Body of pancreas (tissue), 4 donors: ENCODE measurements at places on chromosomes 11 and 22.

DNA sequence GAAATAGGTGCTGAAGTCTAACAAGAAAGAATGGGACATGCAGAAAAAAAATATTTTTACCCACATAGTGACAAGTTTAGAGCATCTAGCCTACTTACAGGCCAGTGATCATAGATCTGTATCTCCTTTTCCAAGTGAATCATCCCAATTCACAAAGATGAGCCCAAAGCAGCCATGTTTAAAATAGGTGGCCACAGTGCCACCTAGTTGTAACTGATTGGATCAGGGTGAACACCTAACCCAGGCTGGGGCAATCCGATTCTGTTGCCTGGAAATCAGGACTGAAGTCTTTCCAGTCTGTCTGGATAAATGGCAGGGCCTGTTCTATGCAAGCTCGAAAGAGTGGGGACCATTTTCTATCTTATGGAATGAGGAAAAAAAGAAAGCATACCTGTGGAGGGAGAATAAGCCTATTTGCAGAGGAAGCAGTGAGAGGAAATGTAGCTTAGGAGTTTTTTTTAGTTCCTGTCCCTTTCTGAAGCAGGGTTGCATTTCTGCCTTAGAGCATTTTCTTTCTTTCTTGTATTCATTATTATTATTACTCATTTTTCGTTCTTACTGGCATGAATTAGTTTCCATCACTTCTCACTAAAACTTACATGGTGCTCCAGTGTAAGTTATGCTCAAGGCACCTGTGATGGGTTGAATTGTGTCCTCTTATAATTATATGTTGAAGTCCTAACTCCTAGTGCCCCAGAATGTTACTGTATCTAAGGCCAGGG lies 113.2 kb upstream of the RAG2 start:
- H3K36me3 ChIP-seq: no peaks in the 10 kb centered on the region
- no peak overlapping the region for H3K4me3 ChIP-seq

DNA sequence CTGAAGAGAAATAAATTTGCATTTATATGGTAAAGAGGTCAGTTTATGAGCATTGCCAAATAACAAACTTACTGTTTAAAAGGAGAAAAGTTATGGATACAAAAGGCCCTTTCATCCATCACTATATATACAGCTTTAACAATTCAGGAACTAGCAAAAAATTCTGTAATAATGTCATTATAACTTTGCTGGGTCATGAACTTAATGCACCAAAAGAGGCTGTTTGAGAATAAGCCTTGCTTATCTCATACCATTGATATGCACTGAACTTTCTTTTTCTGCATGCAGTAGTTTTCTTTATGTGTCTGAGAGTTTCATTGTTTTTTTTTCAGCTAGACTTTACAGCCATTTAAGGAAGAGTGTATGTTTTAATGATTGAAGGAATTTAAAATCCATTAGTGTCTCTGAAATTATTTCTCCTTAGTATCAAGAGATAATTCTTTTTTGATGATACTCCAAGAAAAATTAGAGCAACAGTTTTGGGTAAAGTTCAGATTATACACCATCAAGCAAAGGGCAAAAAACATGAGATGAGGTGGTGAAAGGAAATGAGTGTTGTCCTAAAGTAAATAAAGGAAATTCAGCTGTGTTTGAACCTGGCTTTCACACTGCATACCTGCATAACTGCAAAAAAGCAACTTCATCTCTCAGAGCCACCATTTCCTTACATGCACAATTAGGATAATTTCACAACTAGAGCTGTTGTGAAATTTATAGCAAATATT lies 188.2 kb upstream of the ANO3 start:
- H3K4me1 ChIP-seq: peaks cover 7% of the 10 kb centered on the region
- H3K4me3 ChIP-seq: no peak overlapping the region
- DNase-seq: no peak

DNA sequence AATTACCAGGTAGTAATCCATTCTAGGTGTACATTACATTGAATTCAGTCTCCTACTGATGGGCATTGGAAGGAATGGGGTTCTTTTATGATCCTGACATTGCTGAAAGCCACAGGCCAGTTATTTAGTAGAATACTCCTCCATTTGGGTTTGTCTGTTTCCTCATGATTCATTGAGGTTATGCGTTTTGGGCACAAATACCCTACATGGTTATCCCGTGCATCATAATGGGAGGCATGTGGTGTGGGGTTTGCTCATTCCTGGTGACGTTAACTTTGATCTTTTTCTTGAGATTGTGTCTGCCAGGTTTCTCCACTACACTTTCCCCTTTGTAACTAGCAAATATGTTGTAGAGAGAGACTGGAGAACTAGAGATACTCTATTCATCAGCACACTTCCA lies 5.5 kb downstream of the FOLR3 start:
- H3K4me3 ChIP-seq: no peak overlapping the region
- peaks cover 3% of the 10 kb centered on the region for H3K4me1 ChIP-seq
- no peak overlapping the region for H3K27ac ChIP-seq
- H3K36me3 ChIP-seq: no peaks in the 10 kb centered on the region
- no peak for DNase-seq

DNA sequence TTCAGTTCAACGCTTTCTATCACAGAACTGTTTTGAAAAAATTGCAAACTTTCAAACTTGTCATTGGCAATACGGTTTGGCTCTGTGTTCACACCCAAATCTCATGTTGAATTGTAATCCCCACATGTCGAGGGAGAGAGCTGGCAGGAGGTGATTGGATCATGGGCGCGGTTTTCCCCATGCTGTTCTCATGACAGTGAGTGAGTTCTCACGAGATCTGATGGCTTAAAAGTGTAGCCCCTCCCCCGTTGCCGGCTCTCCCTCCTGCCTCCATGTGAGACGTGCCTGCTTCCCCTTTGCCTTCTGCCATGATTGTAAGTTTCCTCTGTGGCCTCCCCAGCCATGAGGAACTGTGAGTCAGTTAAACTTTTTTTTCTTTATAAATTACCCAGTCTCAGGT lies 1144.0 kb downstream of the BRD1 start:
- H3K27me3 ChIP-seq: no peaks in the 10 kb centered on the region
- H3K4me3 ChIP-seq: no peak overlapping the region
- no peak for DNase-seq
- H3K27ac ChIP-seq: no peak overlapping the region
- no peaks in the 10 kb centered on the region for H3K4me1 ChIP-seq

DNA sequence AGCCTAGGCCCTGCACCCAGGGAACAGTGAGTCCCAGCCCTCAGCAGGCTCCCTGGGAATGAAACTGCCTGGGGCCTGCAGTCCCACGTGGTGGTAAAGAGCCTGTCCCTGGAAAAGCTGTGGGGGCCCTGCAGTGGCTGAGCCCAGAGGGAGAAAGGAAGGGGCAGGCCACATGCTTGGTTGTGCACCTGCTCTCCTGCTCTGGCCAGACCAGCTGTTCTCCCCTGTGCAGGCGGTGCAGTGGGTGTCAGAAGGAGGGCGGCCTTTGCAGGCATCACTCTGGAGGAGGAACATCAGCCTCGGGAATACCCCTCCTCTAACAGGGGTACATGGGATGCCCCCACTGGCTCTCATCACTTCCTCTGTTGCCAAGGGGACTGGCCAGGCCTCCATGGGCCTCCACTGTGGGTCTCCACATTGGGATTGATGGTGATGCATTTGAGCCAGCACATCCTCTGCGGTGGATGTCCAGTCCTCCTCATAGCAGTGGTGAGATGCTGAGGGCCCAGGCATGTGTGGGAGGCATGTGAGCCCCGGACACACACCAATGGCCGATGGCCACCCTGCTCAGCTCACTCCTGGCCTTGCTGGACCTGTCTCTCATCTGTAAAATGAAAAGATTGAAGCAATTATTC lies 690.4 kb downstream of the BRD1 start:
- H3K36me3 ChIP-seq: no peaks in the 10 kb centered on the region
- H3K27me3 ChIP-seq: no peaks in the 10 kb centered on the region
- H3K27ac ChIP-seq: no peak overlapping the region
- no peaks in the 10 kb centered on the region for H3K4me1 ChIP-seq
- DNase-seq: no peak

- DNase-seq: peak; percentile 42
- H3K4me3 ChIP-seq: no peak overlapping the region
- no peaks in the 10 kb centered on the region for H3K4me1 ChIP-seq
Measured at GRCh38 chr11:66012946-66013761, 1.3 kb downstream of the CST6 start.

DNA sequence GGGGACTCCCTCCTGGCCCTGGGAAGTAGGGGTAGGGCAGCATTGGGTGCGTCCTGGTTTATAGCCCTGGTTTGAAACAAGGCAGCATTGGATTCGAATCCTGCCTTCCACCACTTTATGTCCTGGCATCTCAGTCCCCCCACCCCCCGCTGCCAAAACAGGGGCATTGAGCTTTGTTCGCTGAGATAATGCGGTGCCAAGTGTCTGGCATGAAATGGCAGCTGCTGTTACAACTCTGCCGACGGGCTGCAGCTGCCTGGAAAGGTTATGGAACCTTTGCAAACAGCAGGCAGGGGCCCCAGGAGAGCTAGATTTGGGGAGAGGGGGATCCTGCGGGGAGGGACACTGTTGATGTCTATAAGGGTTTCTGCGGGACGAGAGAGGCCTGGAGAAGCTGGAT lies 1.9 kb downstream of the TST start:
- H3K27ac ChIP-seq: peak overlapping the region; percentile 93
- peaks cover 64% of the 10 kb centered on the region for H3K4me1 ChIP-seq
- no peaks in the 10 kb centered on the region for H3K36me3 ChIP-seq
- no peak overlapping the region for H3K4me3 ChIP-seq
- H3K27me3 ChIP-seq: no peaks in the 10 kb centered on the region

GRCh38 chr11:83401506-83402225 lies 115.5 kb upstream of the CCDC90B start:
- no peak for DNase-seq
- no peak overlapping the region for H3K4me3 ChIP-seq
- H3K27me3 ChIP-seq: no peaks in the 10 kb centered on the region
- no peaks in the 10 kb centered on the region for H3K4me1 ChIP-seq
- no peak overlapping the region for H3K27ac ChIP-seq

DNA sequence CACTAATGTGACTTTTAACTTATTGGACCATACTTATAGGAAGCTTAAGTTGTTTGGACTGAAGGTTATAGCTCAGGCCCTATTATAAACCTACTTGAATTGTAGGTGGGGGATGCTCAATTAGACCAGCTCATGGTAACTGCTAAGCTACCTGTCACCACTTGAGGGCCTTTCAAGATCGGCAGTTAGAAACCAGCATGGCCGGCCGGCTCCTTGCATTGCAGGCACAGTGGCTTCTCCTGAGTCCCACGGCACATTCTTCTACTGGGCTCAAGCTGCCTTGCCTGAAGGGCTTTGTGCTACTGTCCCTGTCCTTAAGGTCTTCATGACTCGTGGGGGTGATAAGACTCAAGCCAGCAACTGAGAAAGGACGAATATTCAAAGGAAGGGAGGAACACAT lies 70.8 kb downstream of the TBC1D22A start:
- peak; percentile 74 for DNase-seq
- no peaks in the 10 kb centered on the region for H3K36me3 ChIP-seq
- H3K4me3 ChIP-seq: no peak overlapping the region
- H3K27ac ChIP-seq: no peak overlapping the region
- H3K4me1 ChIP-seq: peaks cover 18% of the 10 kb centered on the region

DNA sequence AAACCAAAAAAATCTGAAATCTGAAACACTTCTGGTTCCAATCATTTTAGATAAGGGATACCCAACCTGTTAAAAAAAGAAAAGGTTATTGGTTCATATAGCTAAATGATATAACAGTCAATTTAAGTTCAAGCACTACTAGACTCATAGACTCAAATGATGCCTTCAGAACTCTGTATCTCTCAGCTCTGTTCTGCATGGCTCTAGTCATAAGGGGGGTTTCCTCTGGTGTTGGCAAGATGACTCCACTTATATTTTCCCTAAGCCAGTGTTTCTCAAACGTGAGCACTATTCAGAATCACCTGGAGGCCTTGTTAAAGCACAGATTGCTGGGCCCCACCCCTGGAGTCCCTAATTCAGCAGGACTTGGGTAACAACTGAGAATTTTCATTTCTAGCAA lies 11.5 kb upstream of the RRAS2 start:
- H3K36me3 ChIP-seq: no peaks in the 10 kb centered on the region
- no peak overlapping the region for H3K27ac ChIP-seq
- H3K4me3 ChIP-seq: no peak overlapping the region
- no peak for DNase-seq

DNA sequence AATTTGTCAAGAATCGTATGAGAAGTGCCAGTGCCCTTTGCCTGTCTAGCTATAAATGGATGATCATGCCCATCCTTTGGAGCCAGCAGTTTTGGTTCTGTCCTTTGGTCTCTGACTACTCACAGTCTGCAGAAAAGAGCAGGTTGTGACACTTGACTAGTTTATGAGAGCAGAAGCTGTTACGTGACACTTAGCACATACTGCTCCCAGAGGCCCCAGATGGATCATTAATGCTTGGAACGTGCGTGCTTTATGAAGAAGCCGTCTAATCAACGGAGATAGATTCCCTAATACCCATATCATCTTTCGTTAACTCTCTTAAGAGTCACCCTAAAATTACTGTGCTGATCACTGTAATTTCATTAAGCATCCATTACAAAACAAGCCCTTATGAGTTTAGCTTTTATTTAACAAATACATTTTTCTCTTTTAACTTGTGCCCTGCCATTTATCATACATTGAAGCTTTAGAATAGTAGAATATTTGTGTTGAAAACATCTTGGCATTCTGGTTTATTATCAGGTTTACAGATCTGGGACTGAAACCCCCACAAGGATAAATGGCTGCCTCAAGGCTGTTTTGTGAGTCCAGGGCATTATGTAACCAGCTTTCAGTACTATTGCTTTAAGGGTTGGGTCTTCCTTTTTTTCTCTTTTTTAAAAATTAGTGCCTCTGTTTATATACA lies 47.0 kb upstream of the ADORA2A start:
- DNase-seq: no peak
- H3K27ac ChIP-seq: no peak overlapping the region
- H3K36me3 ChIP-seq: no peaks in the 10 kb centered on the region
- H3K27me3 ChIP-seq: no peaks in the 10 kb centered on the region
- H3K4me1 ChIP-seq: no peaks in the 10 kb centered on the region
- no peak overlapping the region for H3K4me3 ChIP-seq

GRCh38 chr22:41092023-41092817 lies at the start of gene EP300:
EP300 (plus strand) TSS chr22:41092592; CDS start chr22:41093005, 413 bp downstream.
- H3K4me1 ChIP-seq: peaks cover 39% of the 10 kb centered on the region
- H3K4me3 ChIP-seq: peak within 1 kb of the TSS; percentile 73
- no peaks in the 10 kb centered on the region for H3K36me3 ChIP-seq
